Endothelial cell of umbilical vein (primary cell): ENCODE measurements at places on chromosomes 5 and 9.

- DNase-seq: no peak
These were observed 190.8 kb downstream of the ARHGEF28 start for GRCh38 chr5:73816656-73817420.

GRCh38 chr5:54799645-54800044 is 185.7 kb downstream of the ESM1 start:
- DNase-seq: no peak

DNA sequence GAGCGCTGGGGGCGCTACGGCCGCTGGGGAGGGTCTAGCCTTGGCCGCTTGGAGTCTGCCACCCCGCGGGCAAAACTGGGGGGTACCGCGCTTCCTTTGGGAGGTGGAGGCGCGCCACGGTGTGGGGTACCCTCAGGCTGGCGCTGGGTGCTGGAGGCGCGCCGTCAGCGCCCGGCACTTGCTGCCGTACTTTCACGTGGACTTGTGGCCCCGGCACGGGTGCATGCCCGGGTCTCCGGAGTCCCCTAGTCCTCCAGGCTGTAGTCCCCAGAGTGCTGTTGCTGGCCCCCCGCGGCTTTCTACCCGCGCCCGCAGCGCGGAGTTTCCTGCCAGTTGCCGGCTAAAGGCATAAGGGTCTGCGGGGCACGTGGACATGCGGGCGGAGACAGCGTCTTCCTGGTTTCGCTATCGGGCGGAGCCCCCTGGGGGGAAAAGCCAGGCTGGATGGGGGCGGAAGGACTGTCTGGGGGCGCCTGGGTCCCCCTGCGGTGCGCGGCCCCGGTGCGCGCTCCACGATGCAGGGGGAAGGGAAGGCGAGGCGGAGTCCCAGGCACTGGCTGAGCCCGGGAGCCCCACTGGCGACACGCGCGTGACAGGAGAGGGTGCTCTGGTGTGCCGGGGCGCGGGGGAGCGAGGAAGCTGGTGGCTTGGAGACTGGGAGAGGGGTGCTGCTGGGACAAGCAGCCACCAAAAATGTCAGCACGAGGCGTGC is 666 bp downstream of the PPARGC1B start:
- peak; percentile 31 for DNase-seq

- peak; percentile 90 for DNase-seq
These were observed 297.0 kb upstream of the ACTBL2 start for GRCh38 chr5:57779383-57780223.

- DNase-seq: no peak
These were observed 1.4 kb downstream of the DBH start for GRCh38 chr9:133637451-133638055.

GRCh38 chr5:102718819-102719218 is 36.3 kb upstream of the PAM start:
- DNase-seq: no peak

GRCh38 chr9:128098297-128099230 is 29.0 kb downstream of the PTGES2 start:
- peak; percentile 96 for DNase-seq

GRCh38 chr5:140159014-140159927 is 15.7 kb upstream of the CYSTM1 start:
- DNase-seq: no peak

DNA sequence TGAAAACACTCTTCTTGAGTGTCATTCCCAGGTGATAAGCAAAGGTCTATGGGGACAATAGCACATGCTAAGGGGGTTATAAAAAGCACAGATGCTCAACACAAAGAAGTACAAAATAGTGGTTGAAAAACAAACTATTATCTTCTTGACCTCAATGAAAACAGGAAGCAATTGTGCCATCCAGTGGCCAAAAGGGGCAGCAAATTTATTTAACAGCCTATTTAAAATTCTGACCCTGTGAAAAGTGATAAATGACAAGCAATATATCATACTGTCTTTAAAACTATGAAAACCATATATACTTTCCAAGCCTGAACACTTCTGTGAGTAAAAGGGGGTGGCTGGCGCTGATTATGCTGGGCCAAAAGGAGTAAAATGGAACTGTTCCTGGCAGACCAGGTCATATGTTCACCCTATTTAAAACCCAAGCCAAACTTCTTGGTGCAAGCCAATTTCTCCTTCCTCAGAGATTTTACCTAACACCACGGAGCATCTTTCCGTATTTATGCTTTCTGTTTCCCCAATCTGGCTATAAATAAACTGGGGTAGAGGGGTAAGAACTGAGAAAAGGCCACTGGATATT is 29.7 kb downstream of the TEX10 start:
- DNase-seq: peak; percentile 52
